ENCODE measurements at places on chromosomes 12 and 14.

DNA sequence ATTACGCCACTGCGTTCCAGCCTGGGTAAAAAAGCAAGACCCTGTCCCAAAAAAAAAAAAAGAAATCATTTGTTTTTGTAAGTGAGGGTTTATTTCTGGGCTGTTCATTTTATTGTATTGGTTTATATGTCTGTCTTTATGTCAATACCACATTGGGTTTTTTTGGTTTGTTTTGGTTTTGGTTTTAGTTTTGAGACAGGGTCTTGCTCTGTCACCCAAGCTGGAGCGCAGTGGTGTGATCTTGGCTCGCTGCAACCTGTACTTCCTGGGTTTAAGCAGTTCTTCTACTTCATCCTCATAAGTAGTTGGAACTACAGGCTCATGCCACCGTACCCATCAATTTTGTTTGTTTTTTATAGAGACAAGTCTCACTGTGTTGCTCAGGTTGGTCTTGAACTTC, 25.0 kb downstream of the METAP2 start:
- DNase-seq: no peak

GRCh38 chr14:36449903-36450302, 70.1 kb downstream of the NKX2-1 start:
- no peak for DNase-seq

DNA sequence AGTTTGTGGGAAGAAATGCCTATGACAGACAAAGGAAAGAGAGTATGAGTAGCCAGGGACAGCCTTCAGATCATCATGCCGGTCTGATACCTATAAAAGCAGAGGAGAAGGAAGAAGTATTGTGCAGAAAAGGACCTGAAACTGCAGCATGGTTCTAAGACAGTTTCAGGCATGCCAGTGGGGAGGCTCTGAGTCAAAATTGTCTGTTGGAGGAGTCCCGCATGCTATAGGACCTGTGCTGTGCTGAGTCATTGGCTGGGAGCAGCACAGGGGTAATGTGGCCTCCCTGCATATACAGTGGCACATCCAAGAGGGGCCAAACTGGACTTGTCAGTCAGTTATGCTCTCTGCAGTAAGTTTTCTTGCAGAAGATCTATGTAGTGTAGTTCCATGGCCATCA, 40.7 kb downstream of the NEUROD4 start:
- no peak for DNase-seq

GRCh38 chr14:92759300-92759678, 10.9 kb upstream of the LGMN start:
- DNase-seq: no peak

DNA sequence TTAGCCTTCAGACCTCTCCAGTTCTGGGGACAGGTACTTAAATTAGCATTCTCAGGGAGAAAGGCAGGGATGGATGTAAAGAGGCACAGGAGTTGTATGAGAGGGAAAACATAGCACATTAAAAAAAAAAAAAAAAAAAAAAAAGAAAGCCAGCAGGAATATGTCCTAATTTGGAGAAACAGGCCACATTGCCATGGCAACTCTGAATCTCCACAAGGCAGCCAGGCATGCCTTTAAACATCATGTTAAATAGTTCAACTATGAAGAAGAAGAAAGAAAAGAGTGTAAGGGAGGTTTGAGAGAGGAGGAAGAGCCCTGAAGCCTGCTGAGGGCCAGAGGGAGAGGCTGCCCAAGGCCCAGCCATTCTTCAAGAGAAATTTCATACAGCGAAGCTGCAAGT, 145.8 kb downstream of the GRIN2B start:
- no peak for DNase-seq

DNA sequence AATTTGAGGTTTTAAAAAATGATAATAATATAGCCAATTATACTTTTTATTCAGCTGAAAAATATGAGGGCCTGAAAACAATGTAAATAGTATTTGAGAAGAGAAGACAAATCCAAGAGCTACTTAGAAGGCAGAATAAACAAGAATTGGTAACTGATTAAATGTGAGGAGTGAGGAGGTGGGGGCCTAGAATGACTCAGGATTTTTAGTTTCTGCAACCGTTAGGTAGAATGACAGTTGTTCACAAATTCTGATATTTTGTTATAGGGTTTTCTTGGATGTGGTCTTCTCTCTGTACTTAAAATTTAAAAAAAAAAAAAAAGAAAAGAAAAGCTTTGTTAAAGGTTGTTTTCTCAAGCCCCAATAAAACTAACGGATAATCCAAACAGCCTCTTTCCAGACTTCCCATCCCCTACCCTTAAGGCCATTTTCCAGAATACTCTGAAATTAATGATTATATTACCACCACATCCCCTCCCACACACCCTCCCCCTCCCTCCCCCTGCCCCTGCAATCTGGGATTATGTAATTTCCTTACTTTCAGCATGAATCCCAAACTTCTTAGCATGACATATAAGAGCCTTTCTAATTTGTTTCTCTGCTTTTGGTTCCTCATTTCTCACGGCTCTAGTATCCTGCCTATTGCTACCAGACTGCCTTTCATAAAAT, 50.4 kb downstream of the LRP6 start:
- DNase-seq: no peak

GRCh38 chr14:79663453-79663852, 547.9 kb downstream of the DIO2 start:
- DNase-seq: no peak

DNA sequence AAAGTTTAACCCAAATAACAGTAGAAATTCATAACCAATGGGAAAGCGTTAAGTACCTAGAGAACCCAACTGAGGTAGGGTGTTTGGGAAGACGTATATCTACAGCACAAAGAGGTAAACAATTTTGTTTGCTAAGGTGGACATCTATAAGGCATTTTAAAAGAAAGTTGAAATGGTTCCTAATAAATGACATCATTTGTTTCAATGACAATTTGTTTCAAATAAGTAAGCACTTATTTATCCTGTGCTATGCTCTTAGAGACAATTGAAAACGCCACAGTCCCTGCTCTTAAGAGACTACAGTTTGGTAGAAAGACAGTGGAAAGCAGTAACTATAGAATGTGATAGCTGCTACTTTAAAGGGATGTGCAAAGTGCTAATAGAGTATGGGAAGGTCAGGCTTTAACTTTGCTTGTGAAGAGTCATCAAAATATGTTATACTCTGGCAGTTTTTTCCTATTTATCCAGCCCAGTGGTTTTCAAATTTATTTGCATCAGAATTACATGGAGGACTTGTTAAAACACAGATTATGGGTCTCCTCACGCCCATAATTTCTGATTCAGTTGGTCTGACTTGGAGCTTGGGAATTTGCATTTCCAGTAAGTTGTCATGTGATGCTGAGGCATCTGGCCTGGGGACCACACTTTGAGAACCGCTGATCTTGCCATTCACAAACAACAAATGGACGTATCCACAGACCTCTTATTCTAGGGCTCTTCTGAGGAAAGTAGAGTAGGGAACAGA, 19.6 kb upstream of the SMCO2 start:
- DNase-seq: no peak

DNA sequence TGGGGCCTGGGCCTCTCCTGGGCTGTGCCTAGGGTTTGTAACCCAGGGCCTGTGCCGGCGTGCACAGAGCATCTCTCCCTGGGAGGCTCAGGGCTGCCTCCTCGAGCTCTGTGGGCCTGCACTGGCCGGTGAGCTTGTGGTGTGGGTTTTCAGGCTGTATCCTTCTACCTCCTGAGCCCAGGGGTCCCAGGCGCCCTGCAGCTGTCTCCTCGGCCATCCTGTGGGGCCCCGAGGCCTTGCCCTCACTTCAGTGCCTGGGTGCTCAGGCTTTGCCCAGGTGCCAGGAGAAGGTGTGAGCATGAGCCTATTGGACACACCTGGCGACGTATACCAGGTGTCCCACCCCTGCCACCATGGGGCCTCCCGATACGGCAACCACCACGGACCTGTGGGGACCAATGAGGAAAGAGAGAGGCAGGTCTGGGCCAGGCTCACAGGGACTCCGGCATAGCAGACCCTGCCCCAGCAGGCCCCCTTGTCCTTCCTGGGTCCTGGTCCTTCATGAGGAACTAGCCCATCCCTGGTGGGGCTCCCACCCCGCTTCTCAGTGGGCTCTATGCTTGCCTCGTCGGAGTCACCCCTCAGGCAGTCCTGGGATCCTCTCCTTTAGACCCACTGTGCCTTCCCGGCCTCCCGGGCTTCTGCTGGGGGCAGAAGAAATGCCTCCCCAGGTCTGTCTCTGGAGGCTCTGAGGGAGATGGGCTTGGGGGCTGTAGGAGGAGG, 400.2 kb downstream of the TMEM121 start:
- DNase-seq: no peak

GRCh38 chr12:64080319-64081007, 141.6 kb downstream of the KICS2 start:
- DNase-seq: no peak

GRCh38 chr14:24094841-24095270, 745 bp downstream of the PCK2 start:
- no peak for DNase-seq

DNA sequence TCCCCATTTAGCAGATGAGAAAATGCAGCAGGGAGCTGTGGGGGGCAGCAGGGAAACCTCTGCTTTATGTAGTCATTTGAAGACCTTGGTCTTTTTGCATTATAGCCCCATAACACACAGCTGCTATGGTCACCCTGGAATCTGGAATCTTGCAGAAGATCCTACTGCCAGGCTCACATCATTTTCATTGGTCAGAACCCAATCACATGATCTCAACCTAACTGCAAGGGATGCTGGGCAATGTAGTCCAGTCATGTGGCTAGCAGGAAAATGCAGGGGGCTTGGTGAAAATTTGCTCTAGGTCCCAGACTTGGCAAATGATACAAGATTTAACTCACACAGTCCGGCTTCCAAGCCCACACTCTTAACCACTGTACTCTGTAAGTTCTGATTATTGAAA, 1028.7 kb downstream of the AACS start:
- DNase-seq: no peak

- DNase-seq: no peak
These were observed 31.9 kb upstream of the OSBPL8 start for GRCh38 chr12:76591476-76591875.

- DNase-seq: no peak
These were observed 4.7 kb upstream of the EPYC start for GRCh38 chr12:91009319-91009950.

GRCh38 chr12:64278421-64278820, 56.3 kb upstream of the KICS2 start:
- no peak for DNase-seq

DNA sequence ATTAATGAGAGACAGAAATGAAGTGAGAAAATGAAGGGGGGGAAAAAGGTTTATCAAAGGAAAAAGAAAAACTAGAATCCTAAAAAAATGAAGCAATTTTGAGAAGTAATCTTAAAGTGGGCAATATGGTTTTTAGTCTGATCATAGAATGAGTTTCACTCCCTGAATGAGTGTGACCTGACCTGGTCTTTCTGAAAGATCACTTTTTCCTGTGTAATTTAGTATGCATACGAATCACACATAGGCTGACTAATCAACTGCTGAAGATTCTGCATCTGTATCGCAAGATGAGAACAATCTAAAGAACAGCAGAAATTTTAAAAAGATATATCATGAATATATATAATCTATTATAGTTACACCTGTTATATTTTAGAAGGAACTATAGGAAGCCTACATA, 11.3 kb downstream of the GNPTAB start:
- no peak for DNase-seq

DNA sequence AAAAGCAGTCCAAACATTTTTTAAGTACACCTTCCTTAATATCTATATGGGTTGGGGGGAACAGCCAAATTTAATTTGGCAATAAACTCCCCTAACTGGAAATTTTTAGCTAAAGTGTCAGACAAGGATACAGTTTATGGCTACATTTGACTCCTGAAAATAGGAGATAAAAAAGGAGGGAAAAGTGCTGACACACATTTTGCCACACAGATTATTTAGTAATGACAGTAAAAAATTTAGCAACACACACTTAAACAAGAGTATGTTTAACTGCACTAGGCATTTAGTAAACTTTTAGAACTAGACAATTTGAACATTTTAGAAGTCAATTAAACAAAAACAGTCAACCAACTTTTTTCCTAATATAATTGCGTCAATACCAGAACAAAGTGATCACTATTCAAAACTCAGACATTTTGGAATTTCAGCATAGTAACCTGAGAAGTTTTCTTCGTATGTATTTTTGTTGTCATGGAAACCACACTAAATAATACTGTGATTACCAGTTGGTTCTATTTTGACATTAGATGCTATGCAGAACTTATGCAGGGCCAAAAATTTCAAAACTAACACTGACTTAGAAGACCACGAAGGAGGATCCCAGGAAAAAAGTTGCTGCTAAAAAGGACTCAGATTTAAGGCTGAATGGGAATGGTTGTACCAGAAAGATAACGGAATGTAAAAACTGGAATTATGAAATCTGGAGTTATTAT, 13.4 kb downstream of the GMFB start:
- no peak for DNase-seq

DNA sequence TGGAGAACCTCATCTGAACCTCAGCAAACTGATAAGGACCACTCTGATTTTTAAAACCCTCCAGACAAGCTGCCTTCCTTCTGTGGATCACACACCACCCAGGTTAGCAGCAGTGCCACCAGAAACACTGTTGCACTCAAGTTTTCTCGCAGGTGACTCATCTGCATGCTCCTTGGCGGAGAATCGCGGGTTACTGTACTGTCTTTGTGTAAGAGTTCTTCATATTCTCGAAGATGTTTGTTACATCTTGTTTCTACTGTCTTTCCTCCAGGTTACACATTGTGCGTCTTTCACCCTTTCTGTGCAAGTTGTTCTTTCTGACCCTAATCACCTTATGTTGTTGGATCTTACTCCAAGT, 331.2 kb downstream of the CACNA1C start:
- no peak for DNase-seq

GRCh38 chr14:83164591-83164990, 1630.9 kb upstream of the SEL1L start:
- no peak for DNase-seq

GRCh38 chr14:24436355-24437019, 6.1 kb downstream of the SDR39U1 start:
- DNase-seq: no peak

DNA sequence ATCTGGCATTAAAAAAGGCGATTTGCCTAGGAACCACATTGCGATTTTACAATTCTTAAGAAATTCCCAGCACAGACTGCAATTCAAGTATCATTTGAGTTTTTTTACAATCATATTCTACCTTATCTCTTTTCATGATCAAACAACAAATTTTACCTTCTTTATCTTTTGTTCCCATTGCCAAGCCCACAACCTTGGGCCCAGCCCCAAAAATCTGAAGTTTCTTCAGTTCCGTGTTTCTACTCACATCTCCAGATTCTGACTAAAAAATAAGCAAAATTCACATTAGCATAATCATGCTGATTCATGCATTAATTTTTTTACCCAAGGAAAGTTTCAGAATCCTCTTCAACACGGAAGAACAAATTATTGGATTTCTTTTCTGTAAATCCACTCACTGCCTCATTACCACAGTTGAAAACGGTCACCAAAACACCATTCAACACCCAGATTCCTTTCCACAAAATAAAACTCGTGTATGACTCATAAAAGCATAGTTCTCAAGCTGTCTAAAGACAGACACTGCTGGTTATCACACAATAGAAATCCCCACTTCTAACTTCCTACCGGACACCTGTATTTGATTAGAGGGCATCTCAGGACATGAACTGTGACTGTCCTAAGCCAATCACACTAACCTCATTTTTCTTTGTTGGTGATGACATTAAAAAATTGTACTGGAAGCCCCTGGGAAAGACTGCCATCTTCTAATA, 32.7 kb downstream of the KDM5A start:
- no peak for DNase-seq

GRCh38 chr12:98422812-98423211, 92.6 kb upstream of the TMPO start:
- DNase-seq: no peak

GRCh38 chr14:32938719-32939253, at the start of gene NPAS3:
Gene NPAS3 (plus strand): TSS chr14:32938879.
- DNase-seq: no peak

GRCh38 chr14:60848066-60848465, 113.5 kb downstream of the MNAT1 start:
- no peak for DNase-seq
